GM13977 (cell line): ENCODE measurements at places on chromosomes 6 and 20.
A peak's percentile ranks its signal among the peaks of the same experiment; 100 is the strongest.

- DNase-seq = no peak
Measured at GRCh38 chr6:123888771-123889513, 85.3 kb downstream of the NKAIN2 start.

DNA sequence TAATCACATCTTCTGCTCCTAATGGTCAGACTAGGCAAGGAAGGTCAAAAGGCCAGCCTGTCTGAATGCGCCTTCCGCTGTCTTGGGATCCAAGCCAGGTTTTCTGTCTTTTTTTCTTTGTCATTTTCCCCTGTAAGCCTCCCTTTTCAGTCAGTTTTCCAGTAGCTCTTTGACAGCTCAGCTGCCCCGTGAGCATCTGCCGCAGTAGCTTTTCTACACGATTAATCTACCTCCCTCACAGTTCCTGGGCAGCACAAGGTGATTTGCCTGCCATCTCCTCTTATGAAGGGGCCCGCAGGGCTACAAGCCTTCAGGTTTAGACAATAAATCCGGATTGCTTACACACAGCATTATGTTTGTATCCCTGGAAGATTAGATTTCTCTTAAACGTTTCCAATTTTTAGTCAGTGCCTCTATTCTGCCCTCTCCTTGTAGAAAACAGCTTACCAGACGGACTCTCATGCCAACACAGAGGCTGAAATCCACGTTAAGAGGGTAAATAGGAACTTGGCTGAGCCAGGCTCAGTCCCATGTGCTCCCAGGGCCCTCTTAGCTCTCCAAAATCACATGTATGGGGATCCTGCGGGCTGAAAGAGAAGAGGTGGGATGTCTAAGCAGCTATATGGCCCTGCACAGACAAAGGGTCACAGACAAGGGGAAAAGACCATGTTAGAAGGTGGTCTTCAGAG is 77.2 kb downstream of the LY86 start:
- no peak for DNase-seq

DNA sequence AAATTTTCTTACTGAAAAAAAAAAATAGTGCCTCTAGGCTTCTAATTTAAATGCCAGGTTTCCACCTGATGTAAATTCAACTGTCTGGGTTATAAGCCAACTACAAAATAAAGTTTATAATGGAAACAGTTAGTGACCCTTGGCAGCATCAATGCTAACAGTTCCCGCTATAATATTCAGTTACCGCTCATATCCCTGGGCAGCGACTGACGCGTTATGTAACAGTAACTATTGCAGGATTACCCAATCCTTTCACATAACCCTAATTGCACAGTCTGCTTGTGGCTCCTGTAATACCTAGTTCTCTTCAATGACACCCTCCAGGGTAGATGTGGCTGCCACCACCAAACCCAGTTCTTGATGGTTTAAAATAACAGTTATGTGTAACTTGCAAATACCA is 208.6 kb downstream of the MOXD1 start:
- DNase-seq = no peak

DNA sequence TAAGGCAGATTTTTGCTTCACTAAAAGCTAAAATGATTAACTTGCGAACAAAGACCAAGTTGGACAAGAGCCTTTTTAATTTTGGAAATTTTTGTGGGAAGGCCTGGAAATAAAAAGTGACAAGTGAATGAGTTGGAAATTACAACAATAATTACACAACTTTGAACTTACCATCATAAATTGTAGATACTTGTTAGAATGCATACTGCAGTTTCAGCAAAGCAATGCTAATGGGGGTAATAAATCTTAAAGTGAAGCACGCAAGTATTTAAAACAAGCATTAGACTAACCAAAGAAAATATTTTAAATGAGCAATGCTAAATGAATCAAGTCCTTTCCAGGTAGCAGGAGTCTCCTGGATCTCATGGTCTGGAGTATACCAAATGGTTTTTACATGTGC is 83.2 kb upstream of the EYA4 start:
- no peak for DNase-seq

- DNase-seq = peak; percentile 21
Measured at GRCh38 chr6:132465530-132466485, 47.1 kb downstream of the STX7 start.

- no peak for DNase-seq
Measured at GRCh38 chr6:158744986-158745430, 74.2 kb downstream of the EZR start.

DNA sequence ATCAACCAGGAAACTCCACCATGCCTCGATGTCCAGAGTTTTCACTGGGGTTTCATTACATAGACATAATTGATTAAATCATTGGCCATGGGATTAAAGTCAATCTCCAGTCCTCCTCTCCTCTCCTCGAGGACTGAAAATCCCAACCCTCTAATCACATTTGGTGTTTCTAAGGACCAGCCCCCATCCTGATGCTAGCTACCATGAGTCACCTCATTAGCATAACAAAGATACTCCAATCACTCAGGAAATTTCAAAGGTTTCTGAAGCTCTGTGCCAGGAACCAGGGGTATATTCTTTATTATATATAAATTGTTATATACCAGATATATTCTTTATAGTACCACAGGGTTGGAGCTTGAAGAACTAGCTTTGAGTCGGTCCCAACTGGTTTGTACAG is 212.9 kb upstream of the PRND start:
- DNase-seq = no peak

DNA sequence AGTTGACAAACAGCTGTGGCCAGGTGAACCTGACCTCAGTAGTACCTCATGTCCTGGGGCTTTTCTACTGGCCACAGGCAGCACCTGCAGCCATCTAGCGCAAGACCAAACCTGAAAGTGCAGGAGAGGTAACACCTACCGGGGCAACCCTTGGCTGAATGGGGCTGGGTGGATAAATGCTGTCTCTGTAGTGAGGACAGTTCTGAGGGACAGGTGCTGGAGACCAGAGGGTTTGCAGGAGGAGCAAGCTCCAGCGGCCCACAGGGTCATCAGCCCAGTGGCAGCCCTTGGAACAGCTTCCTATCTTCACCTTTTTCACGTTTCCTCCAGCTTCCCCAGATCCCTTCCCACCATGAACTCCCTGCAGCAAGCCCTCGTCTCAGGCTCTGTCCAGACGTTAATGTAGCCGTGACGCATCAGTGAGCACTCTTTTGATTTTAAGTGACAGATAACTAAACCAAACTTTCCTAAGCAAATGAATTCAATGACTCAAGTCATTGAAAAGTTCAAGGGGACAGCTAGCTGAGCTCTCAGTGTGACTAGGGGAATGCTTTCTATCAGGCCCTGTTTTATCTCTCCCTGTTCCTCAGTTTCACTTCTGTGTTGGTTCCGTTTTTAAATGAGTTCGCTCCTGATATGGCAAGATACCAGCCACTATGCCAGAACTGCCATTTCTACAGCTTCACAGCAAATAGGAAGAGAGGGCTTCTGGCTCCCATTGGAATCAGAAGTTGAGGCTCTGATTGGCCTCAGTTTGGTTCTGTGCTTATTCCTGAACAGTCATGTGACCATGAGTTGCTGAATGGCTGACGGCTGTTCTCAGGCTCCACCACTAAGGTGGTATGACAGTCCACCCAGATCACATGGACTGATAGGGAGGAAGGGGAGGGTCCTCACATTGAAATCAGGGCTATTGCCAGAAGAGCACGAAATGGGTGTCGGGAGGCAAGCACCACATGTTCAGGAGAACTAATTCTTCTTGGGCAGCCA is 12.1 kb upstream of the PFDN4 start:
- DNase-seq = no peak

GRCh38 chr6:138263963-138264362 is 45.7 kb upstream of the PBOV1 start:
- DNase-seq = no peak

GRCh38 chr20:36820928-36821327 is 47.4 kb upstream of the DSN1 start:
- no peak for DNase-seq

DNA sequence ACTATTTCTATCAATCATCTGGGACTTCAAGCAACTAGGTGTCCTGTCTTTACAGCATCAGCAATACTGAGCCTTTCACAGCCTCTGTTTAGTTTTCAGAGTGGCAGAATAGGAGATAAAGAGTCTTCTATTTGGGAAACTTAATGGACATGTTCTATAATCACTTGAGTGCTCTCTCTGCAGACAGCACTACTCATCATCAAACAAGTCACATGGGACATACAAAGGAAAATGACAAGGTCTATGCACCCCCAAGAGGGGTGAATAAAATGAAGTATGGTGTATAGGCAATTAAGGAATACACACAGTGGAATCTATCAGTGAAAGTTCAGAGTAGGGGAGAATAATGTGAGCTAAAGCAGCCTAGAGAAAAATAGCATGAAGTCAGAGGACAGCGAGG is 237.8 kb upstream of the THEMIS start:
- no peak for DNase-seq

DNA sequence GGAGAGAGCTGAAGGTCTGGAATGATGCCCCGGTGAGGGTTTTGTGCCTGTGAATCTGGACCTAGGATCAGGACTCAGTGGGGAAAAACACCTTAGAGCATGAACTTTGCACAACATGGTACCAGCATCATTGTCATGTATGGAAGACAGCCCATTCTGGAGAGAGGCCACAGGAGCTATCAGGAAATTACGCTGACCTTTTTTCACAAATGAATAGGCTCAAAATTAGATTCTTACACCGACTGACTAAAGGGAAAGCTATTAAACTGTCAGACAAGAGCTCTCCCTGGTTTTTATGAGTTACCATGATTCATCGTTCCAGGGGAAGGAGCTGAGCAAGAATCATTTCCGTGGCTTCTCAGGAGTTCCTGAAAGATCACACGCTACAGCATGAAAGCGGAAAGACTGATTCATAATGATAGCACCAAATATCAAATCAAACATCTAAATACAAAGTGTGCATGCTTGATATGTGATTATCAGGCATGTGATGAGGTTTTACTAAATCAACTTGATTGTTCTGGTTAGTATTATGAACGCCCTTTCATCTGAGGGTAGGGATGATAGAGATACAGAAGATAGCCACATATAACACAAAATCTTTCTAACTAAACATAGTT is 224.9 kb upstream of the SMLR1 start:
- DNase-seq = no peak

- no peak for DNase-seq
Measured at GRCh38 chr6:43891072-43891870, 121.3 kb downstream of the VEGFA start.

DNA sequence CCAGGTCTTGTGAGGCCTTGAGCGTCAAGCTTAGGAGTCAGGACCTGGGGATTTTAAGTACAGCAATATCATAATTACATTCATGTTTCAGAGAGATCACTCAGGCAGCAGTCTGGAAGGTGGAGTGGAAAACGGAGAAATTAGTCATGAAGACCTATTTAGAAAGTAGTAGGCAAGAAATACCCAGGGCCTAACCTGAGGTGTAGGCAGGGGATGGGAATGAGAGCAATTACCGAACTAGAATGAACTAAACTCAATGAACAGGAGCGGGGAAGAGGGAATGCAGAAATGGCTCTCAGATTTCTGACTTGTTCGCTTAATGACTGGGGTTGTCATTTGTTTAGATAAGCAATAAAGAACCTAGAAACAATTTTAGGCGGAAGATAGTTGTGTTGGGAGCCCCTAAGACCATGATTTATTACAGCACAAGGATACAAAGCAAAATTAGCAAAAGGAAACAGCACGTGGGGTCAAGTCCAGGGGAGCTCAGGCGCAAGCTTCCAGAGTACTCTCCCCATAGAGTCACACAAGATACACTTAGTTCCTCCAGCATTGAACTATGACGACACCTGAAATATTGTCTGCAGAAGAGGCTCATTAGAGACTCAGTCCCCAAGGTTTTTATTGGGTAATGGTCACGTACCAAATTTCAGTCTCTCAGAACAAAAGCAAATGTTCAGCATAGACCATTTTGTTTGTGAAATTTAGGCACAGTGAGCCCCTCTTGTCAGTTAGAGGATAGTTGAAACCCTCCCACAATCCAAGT is 178.8 kb upstream of the AKAP12 start:
- no peak for DNase-seq

DNA sequence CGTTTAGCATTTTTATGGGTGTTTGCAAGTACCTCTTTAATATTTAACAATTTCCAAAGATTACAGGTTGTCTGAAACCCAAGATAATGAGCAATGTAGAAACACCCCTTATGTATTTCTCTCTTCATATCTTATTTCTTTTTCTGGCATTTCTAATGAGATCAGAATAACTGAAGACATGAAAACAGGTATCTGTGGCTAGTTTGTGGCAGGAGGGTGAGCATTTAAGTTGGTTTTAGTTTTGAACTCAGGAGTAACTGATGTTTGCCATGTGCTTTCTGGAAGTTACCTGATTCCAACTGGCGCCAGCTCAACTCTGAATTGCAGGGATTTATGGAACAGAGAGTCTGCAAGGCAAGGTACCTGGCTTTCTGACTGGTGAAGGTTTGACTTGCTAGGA is 35.4 kb upstream of the PRL start:
- no peak for DNase-seq

DNA sequence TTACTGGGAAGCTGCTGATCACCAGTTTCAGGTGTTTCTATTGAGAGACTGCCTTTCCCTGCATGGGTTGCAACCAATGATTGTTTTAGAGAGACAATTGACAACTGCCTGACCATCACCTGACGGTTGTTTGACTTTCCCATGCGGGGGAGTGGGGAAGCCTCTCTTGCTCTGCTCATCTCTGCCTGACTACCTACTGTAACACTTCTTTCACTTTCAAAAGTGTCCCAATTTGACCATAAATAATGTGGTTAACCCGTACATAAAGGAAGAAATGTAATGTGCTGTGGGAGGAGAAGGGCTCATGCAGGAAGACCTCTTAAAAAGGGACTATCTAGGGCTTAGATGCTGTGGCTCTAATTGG is 122.1 kb upstream of the PHACTR1 start:
- no peak for DNase-seq

GRCh38 chr6:82129797-82130196 is 117.7 kb downstream of the IBTK start:
- no peak for DNase-seq

DNA sequence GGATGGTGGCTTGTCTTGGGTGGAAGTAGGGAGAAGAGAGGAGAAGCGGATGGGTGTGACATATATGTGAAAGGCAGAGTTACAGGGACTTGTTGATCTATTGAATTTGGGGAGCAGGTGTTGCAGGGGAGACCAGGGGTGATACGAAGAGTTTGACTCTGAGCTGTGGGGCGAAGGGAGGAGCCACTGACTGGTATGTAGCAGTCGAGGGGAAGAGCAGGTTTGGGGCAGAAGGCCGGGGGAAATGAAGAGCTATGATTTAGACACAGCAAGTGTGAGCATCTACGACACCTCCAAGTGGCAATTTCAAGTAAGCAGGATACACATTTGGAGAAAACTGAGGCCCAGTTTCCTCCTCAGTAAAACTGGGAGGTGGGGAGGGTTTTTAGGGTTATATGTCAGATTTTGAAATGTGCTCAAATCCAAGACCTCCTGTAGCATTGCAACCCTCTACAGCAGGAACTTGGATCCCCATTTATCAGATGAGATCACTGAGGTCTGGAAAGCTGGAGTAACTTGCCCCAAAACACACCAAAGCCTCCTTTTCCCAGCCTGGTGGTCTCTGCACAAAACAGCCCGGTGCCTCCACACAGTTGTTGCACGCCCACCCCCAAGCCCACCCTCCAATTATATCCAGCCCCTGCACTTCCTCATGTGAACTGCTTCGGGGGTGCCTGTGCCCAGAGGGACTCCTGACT is 137.8 kb downstream of the PREX1 start:
- no peak for DNase-seq
